Stimulated activated CD4-positive, alpha-beta T cell treated with anti-CD3 and anti-CD28 coated beads, Interleukin-15, amount 100 ng/mL, for 1 hour (primary cell): ENCODE measurements at places on chromosomes 1 and 21.

- DNase-seq: no peak
These were observed 275.8 kb downstream of the VAV3 start for GRCh38 chr1:107689159-107689558.

DNA sequence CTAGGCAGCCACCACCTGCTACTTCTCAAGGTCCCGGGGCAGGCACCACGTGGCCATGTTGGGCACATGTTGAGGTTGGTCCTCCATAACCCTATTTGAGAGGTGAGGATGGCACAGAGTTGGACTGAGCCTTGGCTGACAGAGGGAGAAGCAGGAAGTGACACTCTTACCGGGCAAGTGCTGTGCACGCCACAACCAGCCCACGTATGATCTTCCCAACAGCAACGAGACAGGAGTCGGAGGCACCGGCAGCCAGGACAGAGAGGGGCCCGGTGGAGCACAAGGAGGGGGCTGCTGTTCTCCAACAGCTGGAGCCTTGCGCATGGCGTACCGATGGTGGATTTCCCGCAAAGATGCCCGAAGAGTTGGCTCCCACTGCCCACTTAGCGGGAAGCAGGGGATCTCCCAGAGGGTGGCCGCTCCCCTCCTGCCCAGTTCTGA lies 3.4 kb downstream of the CLEC20A start:
- no peak for DNase-seq

GRCh38 chr1:114756009-114756892 lies 1.5 kb downstream of the CSDE1 start:
- DNase-seq: no peak

GRCh38 chr1:31302709-31303441 lies 6.0 kb downstream of the ZCCHC17 start:
- no peak for DNase-seq

GRCh38 chr1:168281603-168282325 lies 1.1 kb downstream of the TBX19 start:
- no peak for DNase-seq

GRCh38 chr1:55827350-55827749 lies 612.2 kb upstream of the USP24 start:
- no peak for DNase-seq

- DNase-seq: peak; percentile 49
These were observed at the start of gene SHISAL2A for GRCh38 chr1:52632732-52633290. Gene SHISAL2A (plus strand): TSS chr1:52633168. CDS start chr1:52633494, 326 bp downstream.

DNA sequence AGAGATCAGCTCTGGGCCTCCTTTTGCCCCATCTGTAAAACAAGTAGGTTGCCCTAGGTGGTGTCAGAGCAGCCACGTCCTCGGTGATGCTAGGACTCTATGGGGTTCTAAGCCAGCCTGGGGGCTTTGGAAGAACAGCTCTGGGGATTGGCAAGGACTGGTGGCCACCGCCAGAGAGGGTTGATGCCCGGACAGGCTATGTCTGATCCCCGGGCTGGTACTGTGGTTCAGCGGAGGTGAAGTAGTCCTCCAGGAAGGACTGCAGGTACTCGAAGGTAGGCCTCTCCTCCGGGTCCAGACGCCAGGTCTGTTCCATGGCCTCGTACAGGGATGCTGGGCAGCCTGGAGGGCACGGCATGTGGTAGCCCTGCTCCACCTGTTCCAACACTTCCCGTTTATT lies 8.8 kb upstream of the AHDC1 start:
- no peak for DNase-seq

- DNase-seq: no peak
These were observed 72.9 kb downstream of the ZNF281 start for GRCh38 chr1:200336901-200337391.

DNA sequence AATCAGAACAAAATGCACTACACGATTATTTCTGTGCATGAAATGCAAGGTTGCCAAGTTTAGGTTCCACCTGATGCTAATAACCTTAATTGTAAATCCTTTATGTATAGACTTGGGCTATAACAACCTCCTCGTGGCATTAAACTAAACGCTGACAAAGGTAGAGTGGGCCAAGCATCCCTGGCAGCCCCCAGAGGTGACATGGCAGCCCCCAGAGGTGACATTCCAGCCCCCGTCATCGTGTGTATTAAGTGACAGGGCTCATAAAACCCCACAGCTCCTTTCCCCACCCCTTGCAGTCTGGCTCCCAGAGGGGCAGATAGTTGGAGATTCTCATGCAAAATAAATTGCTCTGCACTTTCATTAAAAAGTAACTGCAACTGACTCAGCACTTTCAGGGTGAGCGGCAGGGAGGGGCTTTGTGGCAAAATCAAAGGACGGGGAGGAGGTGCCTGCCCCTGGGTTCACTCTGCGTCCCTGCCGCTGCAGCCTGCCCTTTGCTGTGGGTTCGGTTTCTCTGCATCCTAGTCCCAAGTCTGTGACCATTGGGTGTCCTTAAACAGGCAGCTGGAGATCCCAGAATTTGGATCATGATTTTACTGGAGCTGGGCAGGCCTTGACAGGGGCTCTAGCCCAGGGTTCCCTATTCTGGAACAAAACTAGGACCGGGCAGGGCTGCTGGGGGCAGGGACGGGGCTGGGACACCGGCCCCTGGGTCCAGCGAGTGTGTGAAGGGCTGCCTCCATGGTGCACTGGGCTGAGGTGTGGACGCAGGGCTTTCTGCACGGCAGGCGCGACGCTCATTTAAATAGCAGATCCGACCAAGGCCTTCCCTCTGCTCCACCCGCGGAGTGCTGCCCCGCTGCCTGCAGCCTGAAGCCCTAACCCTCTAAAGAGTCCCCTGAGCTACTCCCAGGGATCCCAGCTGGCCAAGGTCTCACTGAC lies 234.9 kb upstream of the VAMP3 start:
- no peak for DNase-seq

GRCh38 chr1:163027610-163028009 lies 41.6 kb upstream of the RGS4 start:
- no peak for DNase-seq

DNA sequence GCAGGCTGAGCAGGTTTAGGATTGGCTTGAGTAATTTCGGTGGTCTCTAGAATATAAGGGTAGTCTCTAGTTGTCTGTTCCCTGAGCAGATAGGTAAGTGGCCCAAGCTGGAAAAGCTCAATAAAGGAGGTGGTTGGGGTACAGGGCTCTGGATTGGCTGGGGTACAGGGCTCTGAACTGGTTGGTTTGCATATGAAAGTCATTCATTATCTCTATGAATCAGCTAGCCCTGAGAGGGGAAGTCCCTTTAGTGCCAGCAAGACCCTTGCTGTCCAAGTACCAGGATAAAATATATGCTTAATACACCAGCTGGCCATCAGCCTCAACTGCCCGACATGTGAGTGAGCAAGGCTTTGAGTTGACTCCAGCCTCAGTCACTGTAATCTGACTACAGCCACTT lies 93.0 kb downstream of the ZBTB18 start:
- DNase-seq: no peak

DNA sequence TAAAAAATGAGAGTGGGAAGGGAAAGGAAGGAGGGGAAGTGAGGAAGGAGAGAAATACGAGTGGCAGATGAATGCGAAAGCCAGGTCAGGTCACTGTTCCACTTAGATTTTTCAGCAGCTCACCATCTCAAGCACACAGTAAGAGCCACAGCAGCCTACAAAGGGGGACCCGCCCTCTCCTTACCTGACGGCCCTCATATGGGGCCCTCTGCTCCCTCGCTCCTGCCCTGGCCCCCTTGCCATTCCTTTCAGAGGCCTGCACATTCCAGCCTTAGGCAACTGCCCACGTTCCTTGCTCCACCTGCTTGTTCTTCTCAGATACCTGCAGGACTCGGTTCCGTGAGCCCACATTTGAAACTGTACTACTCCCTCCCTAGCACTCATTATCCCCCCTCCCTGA lies 22.0 kb downstream of the VPS26C start:
- DNase-seq: no peak

DNA sequence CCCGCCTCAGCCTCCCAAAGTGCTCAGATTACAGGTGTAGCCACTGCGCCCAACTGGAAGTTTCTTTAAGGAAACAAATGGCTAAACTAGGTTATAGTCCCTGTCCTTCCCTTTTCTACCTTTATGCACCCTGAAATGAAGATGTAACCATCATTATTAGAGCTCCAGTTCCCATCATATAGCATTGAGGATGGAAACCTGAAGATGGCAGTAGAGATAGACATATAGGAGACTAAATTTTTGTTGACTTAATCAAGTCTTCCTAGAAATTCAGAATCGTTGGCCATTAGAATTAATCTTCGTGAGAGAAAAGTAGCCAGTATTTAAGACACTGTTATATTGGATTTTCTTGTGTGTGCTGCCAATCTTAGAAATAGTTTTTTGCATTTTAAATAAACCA lies 1016.3 kb upstream of the NCAM2 start:
- no peak for DNase-seq

- DNase-seq: no peak
These were observed 2.2 kb downstream of the TCEA3 start for GRCh38 chr1:23422241-23422877.

GRCh38 chr21:25790122-25790877 lies 55.5 kb downstream of the GABPA start:
- DNase-seq: no peak

DNA sequence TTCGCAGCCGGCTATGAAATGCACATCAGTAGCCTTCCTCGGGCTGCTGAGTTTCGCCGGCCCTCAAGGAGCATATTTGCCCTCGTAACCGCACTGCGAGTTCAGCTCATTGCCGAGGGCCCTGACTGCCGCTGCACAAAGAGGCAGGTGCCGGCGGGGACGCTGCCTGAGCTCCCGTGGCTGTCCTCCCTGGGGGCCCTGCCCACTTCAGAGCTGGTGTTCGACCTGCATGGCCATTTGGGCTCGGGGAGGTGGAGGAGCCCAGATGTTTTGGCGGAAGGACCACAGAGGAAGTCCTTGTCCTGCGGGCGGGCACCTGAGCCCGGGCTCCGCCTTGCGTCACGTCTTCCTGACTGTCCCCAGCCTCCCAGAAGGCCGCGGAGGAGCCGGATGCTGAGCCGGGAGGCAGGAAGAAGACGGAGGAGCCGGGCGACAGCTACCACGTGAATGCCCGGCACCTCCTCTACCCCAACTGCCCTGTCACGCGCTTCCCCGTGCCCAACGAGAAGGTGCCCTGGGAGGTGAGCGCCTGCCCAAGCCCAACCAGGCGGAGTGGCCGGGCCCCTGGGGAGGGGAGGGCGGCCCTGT lies 29.9 kb upstream of the LRRC3 start:
- DNase-seq: no peak

- peak; percentile 50 for DNase-seq
These were observed 5.0 kb upstream of the CTTNBP2NL start for GRCh38 chr1:112390775-112391602.

DNA sequence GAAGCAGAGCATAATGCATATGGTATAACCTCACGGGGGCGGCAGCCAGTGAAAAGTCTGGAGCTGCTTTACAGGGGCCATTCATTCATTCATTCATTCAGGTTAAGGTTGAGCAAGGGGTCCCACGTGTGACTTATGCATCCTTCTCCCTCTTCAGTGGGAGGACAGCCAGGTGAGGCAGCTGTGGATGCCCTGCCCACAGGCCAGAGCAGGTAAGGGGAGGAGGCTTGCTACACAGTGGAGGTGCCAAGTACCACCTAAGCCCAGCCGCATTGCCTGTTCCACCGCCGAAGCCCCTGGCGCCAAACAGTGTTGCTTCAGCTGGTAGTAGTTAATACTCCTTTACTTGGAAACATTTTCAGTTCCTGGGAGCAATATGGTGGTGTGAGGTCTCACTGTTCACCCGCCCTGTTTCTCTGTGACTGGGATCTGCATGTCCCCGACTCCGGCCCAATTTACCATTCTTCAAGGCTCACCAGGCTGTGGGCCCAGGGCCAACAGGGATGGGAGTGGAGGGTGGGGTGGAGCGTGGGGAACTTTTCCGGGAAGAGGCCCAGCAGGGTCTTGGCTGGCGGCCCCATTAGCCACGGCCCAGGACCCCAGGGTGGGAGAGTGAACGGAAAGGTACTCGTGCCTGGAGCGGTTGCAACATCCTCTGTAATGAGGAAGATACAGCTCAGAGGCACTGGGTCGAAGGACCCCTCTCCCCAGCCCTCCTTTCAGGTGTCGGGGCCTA lies 722 bp upstream of the PODN start:
- DNase-seq: no peak

- no peak for DNase-seq
These were observed 13.2 kb downstream of the ADGRB2 start for GRCh38 chr1:31750858-31751510.

DNA sequence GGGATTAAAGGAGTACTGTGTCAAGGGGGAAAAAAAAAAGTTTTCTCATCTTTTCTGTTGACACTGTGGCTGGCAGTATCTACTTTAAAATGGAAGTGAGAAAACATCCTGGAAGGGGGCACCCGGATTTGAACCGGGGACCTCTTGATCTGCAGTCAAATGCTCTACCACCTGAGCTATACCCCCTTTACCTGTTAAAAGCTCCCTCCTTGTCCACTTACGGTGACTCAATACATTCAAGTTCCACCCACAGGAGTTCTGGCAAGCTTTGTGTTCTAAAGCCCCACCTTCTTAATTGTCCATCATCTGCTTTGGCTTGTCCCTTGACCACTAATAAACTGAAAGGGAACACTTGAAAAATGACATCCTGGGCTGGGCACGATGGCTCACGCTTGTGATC lies 68.2 kb downstream of the FNBP1L start:
- no peak for DNase-seq

DNA sequence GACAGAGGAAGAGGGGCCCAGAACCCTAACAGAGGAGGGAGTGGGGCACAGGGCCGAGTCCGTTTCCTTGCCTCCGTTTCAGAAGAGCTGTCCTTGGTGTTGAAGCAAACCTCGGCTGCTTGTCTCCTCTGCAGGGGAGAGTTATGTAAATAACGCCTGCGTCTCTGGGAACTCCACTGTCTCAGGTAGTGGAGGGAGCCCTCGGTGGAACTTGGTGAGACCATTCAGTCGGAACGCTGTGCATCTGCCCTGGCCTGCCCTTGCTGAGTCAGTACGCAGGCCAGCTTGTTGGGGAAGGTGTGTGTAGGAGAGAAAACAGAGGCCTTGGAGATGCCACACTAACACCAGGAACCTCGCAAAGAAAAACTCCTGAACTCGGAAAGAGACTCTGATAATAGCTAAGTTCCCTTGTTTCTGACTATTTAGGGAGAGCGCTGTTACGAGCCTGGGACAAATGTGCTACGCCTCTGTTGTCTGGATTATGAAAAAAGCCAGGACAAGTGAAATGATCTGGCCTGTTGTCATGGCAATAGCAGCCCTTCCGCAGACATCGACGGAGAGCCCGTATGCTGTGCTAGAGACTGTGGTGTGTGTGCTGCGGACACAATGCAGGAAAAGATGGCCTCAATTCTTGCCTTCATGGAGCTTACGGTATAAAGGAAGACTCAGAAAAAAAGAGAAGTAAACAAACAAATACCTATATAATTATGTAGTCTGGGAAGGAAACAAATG lies 94.6 kb upstream of the AKT3 start:
- DNase-seq: no peak
